NCI-H69 (cell line): ENCODE measurements at places on chromosomes 7 and 10.

- DNase-seq = no peak
Measured at GRCh38 chr7:67631476-67631875, 634.8 kb downstream of the TYW1 start.

- DNase-seq = no peak
Measured at GRCh38 chr7:53418834-53419482, 383.5 kb downstream of the POM121L12 start.

GRCh38 chr7:142025896-142026295 lies 30.2 kb downstream of the MGAM start:
- DNase-seq = no peak

DNA sequence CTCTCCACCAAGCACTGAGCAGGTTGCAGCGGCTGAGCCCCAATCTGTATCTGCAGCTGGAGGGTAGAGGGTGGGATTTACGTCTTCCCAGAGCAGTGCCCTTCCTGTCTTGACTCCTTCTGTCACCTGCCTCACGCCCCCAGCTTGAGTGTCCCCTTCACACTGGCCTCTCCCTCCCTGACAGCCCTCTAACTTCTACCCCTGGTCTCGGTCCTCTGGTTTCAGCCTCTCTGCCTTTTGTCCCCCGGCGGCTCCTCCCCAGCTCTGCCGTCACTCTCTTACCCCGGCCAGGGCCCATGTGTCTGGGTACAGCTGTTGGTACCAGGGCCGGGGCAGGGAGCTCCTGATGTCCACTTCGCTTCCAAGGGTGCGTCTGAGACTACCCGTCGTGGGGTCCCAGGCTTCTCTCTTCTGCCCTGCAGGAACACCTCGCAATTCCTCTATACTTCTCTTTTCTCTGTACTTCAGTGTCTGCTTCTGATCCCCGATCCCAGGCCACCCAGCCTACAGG lies 654 bp downstream of the MUC3A start:
- no peak for DNase-seq

DNA sequence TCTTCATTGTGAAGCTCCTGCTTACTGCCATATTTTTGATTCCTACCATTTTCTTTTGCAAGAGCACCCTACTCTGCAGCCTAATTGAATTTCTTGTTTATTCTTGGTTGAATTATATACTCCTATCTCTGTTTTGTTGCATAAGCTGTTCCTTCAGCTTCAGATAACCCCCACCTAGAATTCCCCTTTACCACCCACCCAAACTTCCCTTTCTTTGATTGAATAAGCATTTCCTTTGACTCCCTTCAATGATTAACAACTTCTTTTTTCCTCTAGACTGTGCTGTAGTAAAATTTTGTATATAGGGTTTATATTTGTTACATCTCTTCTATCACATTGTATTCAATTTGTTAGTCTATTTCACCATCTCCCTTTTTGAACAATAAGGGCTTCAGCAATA lies 168.1 kb downstream of the GPR37 start:
- DNase-seq = no peak

DNA sequence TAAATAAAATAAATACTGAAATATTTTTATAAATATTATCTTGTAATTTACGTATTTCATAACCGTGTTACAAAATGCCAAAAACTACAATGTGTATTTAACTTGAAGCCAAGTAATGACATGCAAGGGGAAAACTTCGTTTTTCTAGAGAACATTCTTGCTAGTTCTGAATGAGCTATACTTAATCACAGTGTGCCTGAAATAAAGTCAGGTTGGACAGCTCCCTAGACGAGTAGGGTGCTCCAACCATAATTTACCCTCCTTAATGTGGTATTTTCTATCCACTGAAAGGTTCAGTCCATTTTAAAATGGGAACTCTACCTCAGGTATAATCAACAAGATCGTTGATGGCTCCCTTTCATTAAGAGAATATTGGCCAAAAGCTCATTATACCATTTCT lies 194.5 kb upstream of the AHR start:
- peak; percentile 60 for DNase-seq

DNA sequence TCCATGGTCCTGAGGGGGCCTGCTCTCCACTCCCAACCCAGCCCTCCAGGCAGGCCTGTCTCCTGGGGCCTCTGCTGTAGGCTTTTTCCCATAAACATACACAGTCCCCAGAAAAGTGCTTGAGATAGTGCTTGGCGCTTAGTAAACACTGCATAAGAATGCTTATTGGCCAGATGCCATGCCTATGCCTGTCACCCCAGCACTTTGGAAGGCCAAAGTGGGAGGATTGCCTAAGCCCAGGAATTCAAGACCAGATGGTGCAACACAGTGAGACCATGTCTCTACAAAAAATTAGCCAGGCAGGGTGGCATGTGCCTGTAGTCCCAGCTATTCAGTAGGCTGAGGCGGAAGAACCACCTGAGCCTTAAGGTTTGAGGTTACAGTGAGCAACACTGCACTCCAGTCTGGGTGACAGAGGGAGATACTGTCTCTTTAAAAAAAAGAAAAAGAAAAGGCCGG lies 24.6 kb upstream of the ASL start:
- peak; percentile 81 for DNase-seq

DNA sequence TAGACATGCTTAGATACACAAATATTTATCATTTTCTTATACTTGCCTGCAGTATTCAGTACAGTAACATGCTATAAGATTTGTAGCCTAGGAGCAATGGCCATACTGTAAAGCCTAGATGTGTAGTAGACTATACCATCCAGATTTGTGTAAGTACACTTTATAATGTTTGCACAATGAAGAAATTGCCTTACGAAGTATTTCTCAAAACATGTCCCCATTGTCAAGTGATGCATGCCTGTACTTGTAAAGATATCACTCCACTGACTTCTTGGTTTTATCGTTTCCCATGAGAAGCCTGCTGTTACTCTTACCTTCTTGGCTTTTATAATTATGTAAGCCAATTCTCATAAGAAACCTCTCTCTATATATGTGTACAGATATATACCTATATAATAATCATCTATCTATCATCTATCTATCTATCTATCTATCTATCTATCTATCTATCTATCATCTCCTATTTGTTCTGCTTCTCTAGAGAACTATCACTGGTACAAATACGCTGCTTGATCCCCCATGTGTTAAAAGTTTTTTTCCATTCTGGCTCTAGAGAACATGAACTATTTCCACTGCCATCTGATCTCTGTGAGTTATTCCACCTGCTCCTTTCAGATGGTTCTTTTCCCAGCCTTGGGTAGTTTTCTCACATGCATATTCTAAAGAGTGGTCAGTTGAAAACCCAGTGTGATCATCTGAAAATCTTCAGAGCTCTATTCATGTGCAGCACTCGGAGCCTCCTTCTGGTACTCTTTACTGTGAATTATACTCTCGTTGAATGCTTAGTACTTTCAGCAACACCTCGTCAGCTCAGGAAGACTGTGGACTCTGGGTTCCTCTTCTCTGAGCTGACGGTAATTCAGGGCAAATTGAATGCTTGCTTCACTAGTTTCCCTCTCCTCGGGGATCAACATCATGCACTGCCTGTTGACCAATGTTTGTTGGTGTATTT lies 14.5 kb upstream of the VCL start:
- no peak for DNase-seq

DNA sequence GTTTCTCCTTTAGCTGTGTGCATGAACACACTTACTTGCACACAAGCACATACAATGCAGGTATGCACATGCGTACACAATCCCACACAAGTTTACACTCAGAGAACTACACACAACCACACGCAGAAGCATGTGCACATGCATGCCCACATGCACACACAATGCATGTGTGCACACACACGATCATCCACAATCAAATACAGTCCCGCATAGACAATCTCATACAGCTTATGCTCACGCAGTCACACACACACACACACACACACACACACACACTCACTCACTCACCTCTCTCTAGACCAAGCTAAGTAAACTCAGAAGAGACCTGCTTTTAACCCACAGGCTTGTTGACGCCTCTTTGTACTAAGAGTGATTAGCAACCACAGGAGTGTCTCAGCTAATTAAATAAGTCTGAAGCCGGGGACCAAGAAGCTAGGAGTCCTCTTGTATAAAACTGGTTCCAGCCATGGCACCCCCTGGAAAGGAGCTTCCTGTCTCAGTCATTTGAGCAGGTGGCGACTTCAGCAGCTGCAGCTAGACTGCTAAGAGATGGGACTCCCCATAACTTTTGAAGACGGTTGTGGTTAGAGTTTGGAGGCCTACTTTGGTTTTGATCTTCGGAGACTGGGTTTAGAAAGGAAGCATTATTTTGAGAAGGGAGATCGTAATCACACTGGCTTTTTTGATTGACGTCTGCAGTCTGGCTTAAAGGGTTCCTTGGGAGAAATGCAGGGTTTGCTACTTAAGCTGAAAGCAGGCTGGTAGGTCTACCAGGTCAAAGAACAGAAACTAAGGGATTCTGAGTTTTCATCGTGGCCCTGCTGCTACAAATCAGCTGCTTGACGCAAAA lies 82.3 kb upstream of the ADRB1 start:
- peak; percentile 92 for DNase-seq

DNA sequence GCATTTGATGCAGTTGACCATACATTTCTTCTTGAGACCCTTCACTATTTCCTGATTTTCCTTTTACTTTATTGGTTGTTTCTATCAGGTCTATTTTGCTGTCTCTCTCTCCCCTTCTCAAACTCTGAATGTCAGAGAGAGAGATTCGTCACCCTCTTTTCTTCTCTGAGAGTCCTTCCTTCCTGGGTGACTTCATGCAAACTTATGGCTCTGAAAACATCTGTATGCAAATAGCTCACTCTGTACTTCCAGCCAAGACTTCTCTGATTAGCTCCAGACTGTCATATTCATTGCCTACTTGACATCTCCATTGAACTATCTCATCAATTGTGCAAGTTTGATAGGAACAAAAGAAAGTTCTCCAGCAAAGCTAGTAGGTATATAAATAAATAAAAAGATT lies 191.7 kb upstream of the KLF6 start:
- no peak for DNase-seq

DNA sequence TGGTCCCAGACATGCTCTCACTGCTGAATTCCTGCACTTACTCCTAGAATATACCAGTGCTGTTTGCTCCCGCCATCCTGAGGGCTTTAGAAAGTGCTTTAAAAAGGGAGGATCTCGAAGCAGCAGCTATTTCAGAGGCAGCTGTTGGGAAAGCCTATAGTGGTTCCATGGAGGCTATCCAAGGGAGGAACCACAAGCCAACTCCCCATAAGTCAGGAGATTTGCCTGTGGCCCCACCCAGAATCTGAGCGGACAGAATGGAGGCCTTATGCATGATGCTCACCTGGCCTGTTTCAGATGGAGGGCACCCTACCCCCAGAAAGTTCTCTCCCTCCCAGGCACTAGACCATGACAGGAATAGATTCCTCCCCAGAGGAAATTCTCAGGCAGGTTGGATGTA lies 2.3 kb upstream of the KCNIP2 start:
- DNase-seq = peak; percentile 19

GRCh38 chr7:35716038-35716803 lies 21.3 kb upstream of the HERPUD2 start:
- DNase-seq = peak; percentile 59

DNA sequence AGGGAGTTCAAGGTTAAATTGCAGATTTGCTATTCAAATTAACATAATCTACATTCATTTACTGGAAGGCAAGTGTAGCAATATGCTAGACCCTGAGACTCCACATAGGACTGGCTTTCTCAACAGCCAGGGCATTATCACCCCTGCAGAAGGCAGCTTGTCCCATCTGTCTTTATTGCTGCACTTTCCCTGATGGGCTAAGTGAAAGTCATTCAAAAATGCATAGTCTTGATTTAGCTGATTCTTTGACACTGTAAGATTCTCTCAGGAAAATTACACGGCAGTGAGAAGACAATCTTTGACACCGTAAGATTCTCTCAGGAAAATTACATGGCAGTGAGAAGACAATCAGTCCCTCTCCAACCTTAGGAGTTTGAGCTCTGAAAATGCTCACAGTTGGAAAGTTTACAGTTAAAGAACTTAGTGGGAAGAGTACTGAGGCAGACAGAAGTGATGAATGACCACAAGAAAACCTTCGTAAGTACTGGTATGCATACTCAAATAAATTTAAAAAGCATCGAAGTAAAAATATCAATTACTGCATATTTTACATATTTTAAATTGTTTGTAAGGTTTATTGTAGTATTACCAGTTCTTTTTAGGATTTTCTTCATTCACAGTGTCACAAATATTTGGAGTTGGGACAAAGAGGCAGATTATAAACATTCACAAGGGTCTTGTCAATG lies 88.9 kb downstream of the RAPGEF5 start:
- DNase-seq = peak; percentile 10

- DNase-seq = no peak
Measured at GRCh38 chr10:14146025-14146424, 184.7 kb downstream of the FRMD4A start.

- DNase-seq = no peak
Measured at GRCh38 chr10:132984801-132985545, 42.6 kb upstream of the CFAP46 start.
